ENCODE measurements at places on chromosomes 2 and 18.

DNA sequence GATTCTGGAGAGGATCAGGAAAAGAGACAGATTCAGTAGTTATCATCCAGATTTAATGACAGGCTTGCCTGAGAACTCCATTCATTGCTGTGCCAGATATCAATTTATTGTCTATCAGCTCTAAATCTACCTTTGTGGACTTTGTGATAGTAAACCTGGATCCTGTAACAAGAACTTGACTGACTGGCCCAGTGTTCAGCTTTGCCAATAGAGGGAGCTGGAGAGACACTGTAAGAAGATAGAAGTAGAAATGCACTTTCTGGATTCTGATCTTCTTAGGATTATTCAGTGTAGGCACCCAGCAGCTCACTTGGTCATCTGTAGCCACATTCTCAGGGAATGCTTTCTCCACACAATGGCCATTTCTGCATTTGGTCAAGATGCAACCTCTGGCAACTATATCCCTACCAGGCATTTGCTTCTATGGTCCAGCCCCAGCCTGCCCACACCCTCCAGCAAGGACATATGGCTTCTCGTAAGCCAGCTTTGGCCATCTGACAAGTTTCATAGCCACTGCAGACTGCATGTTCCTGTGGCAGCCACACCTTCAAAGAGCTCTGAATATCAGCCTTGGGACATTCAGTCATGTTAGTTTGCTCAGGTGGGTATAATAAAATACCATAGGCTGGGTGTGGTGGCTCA is 6.1 kb upstream of the SERPINB8 start:
- DNase-seq, result peak; percentile 71

DNA sequence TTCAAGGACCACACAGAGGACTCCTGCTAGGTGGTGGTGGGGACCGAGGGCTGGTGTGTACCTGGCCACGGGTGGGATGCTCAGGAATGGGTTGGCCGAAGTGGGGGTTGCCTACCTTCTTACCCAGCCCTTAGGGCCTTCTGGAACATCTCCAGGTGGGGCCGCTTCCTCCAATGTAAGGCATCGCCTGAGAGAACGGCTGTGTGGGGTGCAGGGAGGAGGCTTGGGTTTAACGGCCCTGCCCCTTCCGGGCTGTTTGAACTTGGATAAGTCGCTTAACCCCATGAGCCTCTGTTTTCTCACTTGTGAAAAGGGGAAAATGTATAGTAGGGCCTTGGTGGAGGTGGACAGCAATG is 35.0 kb downstream of the EMILIN2 start:
- DNase-seq, result no peak

GRCh38 chr18:9454061-9454703 is 21.1 kb upstream of the RALBP1 start:
- DNase-seq, result no peak

GRCh38 chr2:119440501-119440870 is 8.8 kb downstream of the TMEM37 start:
- DNase-seq, result no peak

GRCh38 chr18:8188184-8188583 is 421.1 kb upstream of the RAB12 start:
- DNase-seq, result no peak

DNA sequence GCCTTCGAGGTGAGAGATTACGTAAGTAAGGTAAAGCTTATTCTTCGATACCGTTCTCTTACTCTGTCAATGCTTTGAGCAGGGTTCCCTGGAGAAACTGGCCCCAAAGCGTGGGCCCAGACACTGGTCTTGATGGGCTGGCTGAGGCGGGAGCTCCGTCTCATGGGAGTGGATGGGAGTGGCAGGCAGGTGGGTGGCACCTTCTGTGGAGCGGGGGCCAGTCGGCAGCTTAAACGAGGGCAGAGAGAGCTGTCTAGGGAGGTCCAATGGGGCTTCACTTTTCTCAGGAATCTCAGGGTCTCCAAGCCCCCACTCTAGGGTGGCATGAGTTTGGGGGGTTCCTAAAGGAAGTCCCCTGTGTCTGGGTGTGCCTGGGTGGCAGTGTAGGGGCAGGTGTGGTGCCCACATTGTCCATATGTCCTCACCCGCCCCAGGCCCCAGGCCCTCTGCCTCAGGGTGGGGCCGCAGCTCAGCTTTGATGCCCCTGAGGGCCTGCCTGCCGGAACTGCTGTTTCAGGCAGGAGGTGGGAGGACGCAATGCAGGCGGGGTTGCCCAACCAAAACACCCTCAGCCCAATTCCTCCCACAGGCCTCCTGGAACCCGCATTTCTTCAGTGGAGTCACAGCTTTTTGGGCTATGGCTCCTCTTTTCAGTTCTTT is 32.5 kb upstream of the FOSL2 start:
- DNase-seq, result peak; percentile 46

DNA sequence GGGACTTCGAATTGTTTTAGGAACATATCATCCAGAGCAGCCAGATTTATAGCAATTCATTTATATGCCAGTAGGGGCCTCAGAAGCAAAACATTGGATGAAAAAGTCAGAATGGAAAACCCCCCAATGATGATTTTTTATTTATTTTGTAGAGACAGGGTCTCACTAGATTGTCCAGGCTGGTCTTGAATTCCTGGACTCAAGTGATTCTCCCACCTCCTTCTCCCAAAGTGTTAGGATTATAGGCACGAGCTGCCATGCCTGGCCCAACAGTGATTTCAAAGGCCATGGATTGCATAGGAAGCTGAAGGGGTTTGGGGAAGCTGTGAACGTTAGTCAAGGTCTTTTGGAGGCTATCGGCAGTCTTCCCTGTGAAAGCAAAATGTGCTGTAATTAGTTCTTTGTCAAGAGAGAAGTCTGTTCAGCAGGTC is 21.9 kb upstream of the MCFD2 start:
- DNase-seq, result peak; percentile 34

DNA sequence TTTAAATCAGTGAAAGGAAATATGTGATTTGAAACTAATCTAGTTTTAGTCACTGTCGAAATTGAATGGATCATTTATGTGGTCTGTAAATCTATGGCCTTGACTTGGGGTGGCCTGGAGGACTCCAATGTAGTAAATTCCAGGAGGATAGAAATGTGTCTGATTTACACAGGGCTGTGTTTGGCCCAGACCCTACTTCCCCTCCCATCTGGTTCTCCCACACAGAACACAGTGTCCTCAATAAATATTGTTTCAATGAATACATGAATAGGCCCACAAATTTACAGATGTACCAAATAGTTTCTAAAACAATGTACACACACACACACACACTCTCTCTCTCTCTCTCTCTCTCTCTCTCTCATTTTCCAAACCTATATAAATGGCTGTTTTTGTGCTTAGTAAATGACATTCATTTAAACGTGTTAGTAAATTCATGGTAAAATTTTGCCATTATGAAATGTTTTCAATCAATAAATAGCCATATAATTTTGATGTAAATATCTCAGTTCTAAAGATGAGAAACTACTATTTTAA is 1.9 kb downstream of the CCDC68 start:
- DNase-seq, result no peak

DNA sequence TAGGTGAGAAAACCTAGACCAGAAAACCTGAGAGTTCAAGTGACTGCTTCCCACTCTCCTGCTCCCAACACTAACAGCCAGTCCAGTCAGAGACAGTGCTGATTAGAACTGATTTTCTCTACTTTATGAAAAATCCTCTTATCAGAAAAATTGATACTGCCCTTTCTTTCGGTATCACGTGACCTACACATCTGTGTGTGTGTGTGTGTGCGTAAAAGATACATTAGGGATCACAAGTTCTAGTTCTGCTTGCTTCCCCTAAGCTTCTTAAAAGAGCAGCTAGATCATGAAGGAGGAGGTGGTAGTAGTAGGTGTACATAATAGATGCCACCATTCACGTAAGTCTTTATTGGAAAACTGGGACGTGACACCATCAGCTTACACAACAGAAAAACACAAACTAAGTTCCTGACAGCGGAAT is 1.5 kb downstream of the ARL5A start:
- no peak for DNase-seq

GRCh38 chr2:216678813-216679657 is 16.3 kb downstream of the IGFBP5 start:
- no peak for DNase-seq

- DNase-seq, result no peak
Measured at GRCh38 chr2:150676747-150677383, 189.4 kb upstream of the RND3 start.

DNA sequence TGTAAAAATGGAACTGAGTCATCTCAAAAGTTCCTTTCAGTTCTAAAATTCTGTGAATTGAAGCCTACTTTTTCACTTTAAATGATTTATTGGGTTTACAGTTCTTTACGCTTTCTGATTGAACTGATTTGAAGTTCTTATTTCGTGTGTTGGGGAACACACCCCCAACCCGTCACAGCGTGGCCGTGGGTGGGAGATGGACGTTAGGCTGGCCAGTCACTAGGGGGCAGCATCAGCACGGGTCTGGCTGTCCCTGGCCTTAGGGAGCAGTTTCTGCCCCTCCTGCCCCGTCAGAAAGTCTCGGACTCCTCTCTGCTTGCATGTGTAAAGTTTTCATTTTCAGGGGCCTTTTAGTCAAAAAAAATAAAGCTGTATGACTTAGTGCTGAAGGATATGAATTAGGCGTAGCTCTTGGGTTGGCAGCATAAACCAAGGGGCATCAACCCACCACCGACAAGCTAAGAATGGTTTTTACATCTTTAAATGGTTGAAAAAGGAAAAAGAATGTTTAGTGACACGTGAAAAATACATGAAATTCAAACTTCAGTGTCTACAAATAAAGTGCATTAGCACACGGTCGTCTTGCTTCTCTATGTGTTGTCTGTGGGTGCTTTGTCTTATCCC is 63.4 kb downstream of the ZCCHC2 start:
- peak; percentile 56 for DNase-seq

- DNase-seq, result no peak
Measured at GRCh38 chr2:64784168-64785061, 130.7 kb upstream of the SERTAD2 start.

- DNase-seq, result no peak
Measured at GRCh38 chr18:27862041-27862682, 314.8 kb downstream of the CDH2 start.

GRCh38 chr2:45007961-45008295 is 1.3 kb downstream of the SIX2 start:
- DNase-seq, result no peak

DNA sequence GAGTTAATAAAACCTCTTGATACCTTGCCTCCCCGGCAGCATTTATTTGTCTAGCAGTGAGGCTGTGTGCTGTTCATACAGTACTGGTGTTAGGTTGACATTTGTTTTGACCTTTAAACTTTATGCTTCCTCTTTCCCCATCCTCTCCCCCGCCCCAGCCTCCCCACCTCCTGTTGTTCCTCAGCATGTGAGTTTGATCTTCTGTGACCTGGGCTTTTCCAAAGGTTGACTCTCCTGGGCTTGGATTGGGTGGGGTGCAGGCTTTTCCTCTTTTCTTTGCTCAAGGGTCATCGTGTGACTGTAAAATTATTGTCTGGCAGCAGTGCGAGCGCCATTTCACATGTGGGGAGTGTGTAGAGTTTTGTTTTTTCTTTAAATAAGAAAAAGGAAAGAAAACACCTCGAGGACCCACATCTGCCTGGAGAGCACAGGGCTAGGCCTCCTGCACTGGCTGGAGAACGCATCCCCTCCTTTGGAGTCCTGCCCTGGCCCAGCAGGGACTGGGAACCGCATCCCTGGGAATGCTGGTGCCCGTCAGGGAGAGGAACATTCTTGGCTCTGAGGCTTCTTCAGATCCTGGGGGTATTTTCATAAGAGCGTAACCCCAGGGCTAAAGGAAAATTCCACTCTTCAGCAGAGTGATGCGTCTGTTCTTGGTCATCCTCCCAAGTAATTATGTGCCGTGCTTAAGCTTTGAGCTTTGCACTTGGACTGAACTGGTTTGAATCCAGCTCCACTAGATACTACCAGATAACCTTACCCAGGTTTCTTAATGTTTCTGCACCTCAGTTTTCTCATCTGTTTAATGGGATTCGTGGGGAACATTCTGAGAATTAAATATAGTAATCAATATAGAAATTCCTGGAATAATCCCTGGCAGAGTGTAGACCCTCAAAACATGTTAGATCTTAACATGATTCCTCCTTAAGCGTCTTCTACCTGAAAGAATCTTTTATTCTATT is 91.5 kb downstream of the SETBP1 start:
- DNase-seq, result no peak

DNA sequence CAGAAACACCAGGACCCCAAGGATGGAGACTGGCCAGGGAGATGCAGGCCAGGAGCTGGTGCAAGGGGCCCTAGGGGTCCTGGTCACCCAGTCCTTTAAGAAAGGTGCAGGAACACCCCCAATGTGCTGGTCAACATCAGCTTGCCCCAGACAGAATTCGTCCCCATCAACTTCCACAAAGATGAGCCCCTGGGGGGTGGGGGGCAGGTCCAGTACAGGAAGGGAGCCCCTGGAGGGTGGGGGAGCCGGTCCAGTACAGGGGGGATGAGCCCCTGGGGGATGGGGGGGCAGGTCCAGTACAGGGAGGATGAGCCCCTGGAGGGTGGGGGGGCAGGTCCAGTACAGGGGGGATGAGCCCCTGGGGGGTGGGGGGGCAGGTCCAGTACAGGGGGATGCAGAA is 160.7 kb upstream of the SALL3 start:
- DNase-seq, result no peak

DNA sequence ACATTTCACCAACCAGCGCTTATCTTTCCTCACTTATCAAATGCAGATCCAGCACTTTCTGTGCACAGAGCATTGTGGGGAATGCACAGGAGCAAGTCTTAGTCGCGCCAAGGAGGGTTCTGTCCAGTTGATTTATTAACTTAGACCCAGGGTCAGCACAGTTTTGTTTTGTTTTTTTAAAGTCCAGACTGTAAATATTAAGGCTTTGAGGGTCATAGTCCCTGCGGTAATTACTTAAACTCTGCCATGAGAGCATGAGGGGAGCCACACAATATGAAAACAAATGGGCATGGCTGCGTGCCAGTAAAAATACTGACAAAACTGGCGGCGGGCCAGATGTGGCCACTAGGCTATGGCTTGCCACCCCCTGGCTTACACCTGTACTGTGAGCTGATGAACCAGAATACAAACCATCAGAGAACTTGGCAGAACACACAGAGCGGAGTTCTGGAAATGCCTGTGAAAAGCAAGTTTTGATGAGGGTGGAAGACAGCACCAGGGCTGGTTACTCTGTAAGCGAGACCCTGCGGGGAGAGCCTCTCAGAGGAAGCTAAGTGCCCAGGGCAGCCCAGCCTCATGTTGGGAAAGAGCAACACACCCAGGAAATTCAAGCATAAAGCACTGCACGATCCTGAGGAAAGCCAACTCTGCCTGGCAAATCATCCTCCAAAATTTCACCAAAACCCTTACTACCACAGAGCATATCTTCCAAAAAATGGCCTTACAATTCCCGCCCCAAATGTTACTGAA is 43.6 kb downstream of the L3MBTL4 start:
- no peak for DNase-seq
